ENCODE measurements at places on chromosomes 11 and 22.

- DNase-seq = no peak
These were observed 39.1 kb downstream of the SCUBE2 start for GRCh38 chr11:9052316-9052715.

- no peak for DNase-seq
These were observed 21.2 kb downstream of the PLAAT3 start for GRCh38 chr11:63592975-63593395.

GRCh38 chr22:32037236-32037635 is 5.8 kb upstream of the SLC5A1 start:
- no peak for DNase-seq

- DNase-seq = no peak
These were observed 108.4 kb downstream of the PDE3B start for GRCh38 chr11:14751975-14752407.

- DNase-seq = no peak
These were observed 3.2 kb upstream of the MRPL23 start for GRCh38 chr11:1943977-1944376.

GRCh38 chr11:108147150-108147549 is 25.8 kb downstream of the ACAT1 start:
- DNase-seq = no peak

- DNase-seq = no peak
These were observed 987.6 kb downstream of the NTM start for GRCh38 chr11:132357811-132358572.

GRCh38 chr11:82874646-82875523 is 25.3 kb downstream of the PRCP start:
- no peak for DNase-seq

DNA sequence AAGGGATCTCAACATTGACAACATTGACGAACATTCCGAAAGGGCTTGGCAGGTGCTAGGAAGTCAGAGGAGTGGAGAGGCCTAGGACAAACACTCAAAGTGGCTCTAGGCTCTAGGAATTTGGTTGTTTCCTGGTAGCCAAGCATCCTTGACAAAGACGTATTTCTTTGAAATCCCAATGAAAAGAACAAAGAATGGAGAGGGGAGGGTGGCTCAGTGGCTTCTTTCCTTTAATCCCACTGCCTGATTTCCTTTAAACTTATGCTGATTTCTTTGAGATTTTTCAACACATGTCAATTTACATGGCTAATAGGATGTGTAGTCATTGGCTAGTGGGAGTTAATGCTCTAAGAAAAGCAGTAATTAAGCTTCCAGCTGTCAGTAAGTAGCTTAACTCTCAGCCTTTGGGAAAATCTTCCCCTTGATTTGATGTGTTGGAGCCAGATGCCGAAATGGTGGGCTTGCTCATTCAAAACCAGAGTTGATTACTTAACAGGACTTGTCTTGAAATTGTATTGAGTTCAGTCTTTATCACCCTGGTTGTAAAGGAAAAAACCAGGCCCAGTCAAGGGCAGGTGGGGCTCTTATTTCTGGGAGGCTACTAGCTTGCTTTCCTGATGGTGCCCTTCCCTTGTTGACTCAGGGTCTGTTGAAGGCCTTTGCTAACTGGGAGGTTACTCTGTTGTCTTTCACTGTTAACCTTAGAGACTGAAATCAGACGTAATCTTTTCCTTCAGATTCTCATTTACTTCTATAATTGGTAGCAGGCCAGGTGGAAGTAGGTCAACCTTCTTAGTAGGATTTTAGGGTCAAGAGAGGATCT is 44.6 kb upstream of the SORL1-AS1 start:
- no peak for DNase-seq

- DNase-seq = no peak
These were observed 25.2 kb downstream of the GTF2H1 start for GRCh38 chr11:18347471-18348125.

DNA sequence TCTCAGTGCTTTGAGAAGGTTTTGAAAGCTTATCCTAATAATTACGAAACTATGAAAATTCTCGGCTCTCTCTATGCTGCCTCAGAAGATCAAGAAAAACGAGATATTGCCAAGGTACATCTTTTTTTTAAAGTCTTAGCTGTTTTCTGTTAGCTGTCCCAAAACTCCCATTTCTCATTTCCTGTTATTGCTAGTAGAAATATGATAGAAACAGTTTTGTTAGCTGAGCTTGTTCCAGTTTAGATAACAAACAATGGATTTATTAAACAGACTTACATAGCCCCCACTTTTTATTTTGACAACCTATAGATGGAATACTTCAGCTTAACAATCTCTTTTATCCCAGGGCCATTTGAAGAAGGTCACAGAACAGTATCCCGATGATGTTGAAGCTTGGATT is 12.7 kb downstream of the CTR9 start:
- no peak for DNase-seq

- no peak for DNase-seq
These were observed 27.9 kb upstream of the RIC3 start for GRCh38 chr11:8196749-8197148.

DNA sequence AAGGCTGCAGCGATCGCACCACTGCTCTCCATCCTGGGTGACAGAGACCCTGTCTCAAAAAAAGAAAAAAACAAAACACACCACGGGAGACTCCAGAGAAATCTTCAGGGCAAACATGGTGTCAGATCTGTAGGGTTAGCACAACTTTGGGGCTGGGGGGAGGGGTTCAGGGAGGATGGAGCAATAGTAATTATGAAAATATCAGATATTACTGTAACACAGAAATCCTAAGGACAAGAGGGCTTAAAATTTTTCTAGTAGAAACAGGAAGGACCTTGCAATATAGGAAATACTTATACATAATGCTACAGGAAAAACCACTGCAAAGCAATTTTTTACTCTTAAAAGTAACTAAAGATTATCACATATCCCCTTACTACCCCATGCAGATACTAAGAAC is 13.8 kb downstream of the EIF4ENIF1 start:
- no peak for DNase-seq

DNA sequence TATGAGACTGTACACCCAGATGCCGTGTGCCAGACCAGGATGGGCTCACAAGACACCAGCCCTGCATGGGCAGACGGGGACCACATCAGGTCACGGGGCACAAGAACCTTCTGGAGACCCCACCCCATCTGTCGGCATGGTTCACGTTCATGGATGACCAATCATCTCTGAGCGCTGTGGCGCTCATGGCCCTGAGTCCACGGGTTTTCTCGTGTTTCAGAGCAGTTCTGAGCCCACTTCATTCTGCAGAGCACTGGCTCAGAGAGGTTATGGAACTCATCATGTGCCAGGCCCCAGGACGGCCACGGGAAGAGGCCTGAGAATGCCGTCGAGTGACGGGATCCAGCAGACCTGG is 63.0 kb upstream of the PPARA start:
- DNase-seq = no peak

GRCh38 chr11:2526808-2527381 is 82.1 kb downstream of the KCNQ1 start:
- no peak for DNase-seq

- no peak for DNase-seq
These were observed 19.8 kb downstream of the ARVCF start for GRCh38 chr22:19996694-19997384.

GRCh38 chr11:103947546-103947919 is 88.9 kb upstream of the DDI1 start:
- no peak for DNase-seq

DNA sequence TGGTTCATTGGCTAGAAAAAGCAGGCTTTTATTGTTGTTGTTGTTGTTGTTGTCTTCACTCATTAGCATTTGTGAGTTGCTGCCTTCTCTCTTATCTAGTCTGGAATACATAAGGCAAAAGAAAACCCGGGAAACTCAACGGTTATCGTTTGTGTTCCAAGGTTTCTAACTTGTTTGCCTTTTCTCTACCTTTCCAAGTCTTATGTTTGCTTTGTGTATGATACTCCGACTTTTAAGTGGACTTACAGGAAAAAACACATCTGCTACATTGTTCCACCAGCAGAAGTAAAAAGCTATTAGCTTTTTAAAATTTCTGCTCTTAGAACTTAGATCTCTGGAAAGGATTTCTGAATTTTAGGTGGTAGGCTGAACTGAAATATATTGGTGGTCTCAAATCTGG is 27.0 kb upstream of the HIKESHI start:
- no peak for DNase-seq

- no peak for DNase-seq
These were observed 24.9 kb downstream of the FDX1 start for GRCh38 chr11:110454609-110455008.

GRCh38 chr11:45169310-45170072 is 23.1 kb downstream of the PRDM11 start:
- no peak for DNase-seq

DNA sequence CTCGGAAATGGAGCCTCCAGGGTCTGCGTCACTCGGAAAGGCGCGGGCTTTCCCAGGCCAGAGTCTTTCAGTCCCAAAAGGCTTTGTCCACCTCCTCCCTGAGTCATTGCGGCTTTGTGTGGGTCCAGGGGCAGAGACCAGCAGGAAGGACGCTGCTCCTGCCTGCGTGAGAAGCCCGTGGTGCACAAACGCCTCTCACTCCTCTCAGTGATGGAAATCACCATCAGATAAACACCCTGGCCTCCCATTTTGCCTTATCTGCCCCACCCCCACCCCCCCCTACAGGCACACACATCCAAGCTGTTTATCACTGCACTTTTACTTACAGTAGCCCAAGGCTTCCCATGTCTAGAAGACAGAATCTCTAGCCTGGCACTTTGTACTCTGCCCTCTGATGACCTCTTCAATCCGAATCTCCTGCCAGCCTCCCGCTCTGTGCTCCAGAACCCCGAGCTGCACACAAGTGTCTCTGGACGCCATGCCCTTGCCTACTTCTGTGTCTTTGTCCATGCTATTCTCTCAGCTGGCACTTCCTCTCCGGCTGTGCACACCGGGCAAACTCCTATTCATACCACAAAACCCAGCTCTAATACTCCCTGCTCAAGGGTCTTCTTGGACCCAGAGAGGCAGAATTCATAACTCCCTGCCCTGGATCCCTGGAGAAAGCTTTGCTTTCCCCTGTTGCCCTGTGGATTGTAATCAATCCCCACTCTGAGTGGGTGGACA is 954.6 kb downstream of the TBC1D22A start:
- DNase-seq = no peak

GRCh38 chr22:24807284-24807950 is 1.4 kb downstream of the SGSM1 start:
- DNase-seq = no peak

DNA sequence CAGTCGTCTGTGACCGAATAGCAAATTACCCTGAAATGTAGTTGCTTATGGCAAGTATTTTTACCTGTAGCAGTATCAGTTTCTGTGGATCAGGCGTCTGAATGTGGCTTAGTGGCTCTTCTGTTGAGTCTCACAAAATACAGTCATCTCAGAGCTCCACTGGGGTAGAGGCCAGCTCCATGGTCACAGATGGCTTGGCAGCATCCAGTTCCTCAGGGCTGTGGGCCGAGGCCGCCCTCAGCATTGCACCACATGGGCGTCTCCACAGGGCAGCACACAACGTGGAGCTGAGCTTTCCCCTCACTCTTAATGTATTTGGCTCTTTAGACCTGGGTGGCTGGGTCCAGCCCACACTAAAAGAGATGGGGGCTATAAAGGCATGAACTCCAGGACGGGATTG is 57.8 kb downstream of the SBF1 start:
- no peak for DNase-seq

DNA sequence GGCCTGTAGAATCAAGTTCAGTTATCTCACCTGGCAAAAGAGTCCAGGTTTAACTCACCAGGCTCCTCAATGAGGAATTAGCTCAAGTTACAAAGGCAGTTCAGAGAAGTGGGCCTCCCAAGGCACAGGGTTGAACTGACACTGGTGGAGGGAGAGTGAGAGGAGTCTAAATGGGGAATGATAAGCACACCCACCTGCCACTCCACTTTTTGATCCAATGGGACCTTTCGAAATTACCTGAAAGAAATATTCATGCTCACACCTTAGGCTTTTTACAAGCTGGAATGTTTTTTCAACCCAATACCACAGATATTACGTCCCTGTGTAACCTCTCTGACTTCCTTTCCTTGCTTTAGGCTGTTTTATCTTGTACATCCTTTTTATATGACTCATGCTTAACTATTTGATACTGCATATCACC is 642.7 kb upstream of the TENM4 start:
- DNase-seq = no peak

GRCh38 chr22:22691716-22692701 is 47.6 kb downstream of the GGTLC2 start:
- no peak for DNase-seq

- DNase-seq = no peak
These were observed 2.2 kb upstream of the KMT2A start for GRCh38 chr11:118434123-118434552.

- DNase-seq = no peak
These were observed 455.4 kb downstream of the DLG2 start for GRCh38 chr11:85171648-85172257.

DNA sequence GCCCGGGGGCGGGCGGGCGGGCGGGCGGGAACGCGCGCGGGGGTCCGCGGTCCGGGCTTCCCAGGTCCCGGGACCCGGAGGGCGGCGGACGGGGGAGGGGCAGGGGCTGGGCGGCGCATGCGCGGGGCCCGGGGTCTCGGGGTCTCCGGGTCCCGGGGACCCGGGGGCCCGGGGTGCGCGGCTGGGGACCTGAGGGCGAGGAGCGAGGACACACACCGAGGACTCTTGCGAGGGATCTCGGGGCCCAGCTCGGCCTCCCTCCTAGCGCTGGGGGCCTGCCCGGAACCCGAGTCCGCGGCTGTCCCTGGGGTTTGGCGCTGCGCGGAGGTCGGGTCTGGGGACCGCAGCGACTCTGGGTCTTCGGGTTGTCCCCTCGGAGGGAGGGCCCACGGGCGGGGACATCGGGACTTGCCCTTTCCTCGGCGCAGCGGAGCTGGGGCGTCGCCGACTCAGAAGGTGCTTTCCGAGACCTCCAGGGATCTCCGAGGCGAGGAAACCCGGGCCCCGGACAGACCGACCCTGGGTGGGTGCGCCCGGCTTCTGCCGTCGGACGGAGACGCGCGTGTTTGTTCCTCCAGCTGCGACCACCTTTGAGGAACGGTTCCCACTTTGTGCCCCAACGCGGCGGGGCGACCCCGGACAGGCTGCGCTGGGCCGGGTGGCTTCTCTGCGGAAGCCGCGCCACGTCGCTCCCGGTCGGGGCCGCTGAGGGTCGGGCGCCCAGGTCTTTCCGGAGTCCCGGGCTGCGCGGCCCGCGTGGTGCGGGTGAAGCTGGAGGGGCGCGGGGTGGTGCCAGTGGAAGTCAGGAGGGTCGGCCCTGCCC is 540 bp downstream of the PPARA start:
- no peak for DNase-seq

All from Panc1 (cell line).